ENCODE measurements at places on chromosomes 16 and 17.

- no peak for DNase-seq
Measured at GRCh38 chr17:12959441-12959840, 58.4 kb downstream of the ELAC2 start.

- DNase-seq, result no peak
Measured at GRCh38 chr16:53612003-53612402, 91.7 kb downstream of the RPGRIP1L start.

GRCh38 chr16:86013867-86014266 lies 114.9 kb downstream of the IRF8 start:
- no peak for DNase-seq

GRCh38 chr17:59124665-59125064 lies 18.0 kb upstream of the TRIM37 start:
- no peak for DNase-seq

DNA sequence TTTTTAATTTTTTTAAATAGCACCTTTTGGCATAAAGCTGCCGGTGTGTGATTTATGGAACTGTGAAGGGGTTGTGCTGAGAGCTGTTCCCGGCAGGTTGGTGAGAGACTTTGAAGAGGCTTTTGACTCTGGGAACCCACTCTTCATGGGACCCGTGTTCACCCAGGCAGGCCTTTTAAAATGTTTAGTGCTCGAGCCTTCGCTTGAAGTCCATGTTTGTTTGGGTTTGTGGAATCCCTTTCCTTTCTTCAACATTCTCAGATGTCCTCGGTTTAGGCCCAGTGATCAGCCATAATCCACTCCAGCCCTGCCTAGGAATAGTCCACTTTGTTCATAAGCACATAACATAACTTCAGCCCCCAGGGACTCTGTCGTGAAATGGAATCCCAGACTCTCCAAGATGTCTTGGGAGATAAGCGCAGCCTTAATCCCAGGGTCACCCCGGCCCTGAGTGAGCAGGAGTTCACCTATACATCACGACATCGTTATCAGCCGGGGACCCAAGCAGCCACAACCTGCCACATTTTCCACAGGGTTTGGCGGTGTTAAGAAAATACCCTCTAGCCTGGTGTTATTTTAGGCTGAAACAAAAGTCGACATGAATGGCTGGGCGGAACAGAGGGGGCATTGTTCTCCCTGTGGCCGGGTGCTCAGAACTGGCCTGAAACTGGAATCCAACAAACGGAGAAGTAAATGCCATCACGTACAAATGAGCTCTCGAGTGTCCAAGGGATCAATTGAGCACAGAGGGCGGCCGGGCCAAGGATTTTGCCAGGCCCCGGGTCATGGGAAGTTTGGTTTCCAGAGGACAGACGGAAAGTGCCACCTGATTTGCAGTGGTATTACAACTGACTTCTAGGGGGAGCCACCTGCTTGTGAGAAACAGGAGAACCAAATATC lies 145.7 kb upstream of the IRX3 start:
- DNase-seq, result no peak

- DNase-seq, result no peak
Measured at GRCh38 chr17:45999900-46000290, 845 bp downstream of the STH start.

GRCh38 chr17:29140051-29140621 lies 40.1 kb downstream of the MYO18A start:
- peak; percentile 91 for DNase-seq

Data from sciatic nerve (tissue), 2 donors.